ENCODE measurements at places on chromosomes 7 and 10. TPM values are rescaled to one million over a fixed set of nuclear protein-coding genes. Genes with fewer than 3 reads are reported as not detected.

Gene VSIR
- 23.1 TPM for total RNA-seq

Gene NIPSNAP2
- total RNA-seq = 84.0 TPM

Gene SLC16A9
- 15.7 TPM for total RNA-seq

Gene PIK3CG
- 0.87 TPM for total RNA-seq

Gene KLF14
- not detected for total RNA-seq

- H3K4me1 ChIP-seq = no peaks in the 10 kb centered on the region
- no peak overlapping the region for H3K4me3 ChIP-seq
- H3K27ac ChIP-seq = no peak overlapping the region
- no peak for DNase-seq
- no peaks in the 10 kb centered on the region for H3K27me3 ChIP-seq
Measured at GRCh38 chr7:93884541-93884940, 6.0 kb downstream of the TFPI2 start.

DNA sequence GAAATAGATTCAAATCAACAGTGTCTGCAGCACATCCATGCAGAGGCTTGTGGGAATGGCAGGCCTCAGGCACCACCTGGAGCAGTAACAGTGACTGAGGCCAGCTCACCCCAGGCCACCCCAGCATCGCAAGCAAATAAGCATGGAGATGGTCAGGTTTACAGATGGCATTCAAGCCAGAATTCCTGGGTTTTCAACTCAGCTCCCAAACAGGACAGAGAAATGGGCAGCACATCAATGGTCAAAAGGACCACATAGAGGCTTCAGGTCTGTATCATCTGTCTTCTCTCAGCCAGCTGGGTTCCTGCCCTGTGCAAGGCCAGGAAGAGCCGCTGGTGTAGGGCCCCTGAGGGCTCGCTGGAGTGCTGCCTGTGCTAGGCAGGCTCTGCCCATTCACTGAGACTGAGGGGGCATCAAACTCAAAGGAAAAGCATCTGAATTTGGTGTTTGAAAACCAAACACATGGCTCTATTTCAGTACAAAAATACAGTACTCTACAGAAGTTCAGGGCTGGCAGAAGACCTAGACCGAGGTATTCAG, 112.5 kb downstream of the KMT2E start:
- H3K27ac ChIP-seq = no peak overlapping the region
- H3K4me3 ChIP-seq = no peak overlapping the region
- no peaks in the 10 kb centered on the region for H3K4me1 ChIP-seq
- no peaks in the 10 kb centered on the region for H3K27me3 ChIP-seq
- peaks cover 9% of the 10 kb centered on the region for H3K36me3 ChIP-seq

DNA sequence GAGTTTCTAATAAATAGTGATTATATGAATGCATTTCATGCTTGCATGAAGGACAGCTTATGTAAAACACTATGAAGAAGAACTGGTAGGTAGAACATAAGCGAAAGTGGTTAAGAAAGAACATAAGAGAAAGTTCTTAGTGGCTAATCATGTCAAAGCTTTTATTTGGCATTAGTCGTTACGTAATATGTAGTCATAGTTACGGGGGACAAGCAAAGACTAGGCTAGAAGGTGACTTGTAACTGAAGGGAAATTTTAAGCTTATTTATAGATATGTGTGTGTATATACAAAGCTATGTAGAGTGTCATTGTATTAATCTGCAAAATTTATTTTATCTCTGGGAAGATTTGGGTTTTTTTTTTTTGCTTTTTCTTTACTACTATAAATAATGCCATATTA, 36.9 kb downstream of the CAPZA2 start:
- H3K4me1 ChIP-seq = no peaks in the 10 kb centered on the region
- H3K4me3 ChIP-seq = no peak overlapping the region
- no peaks in the 10 kb centered on the region for H3K36me3 ChIP-seq
- H3K27ac ChIP-seq = no peak overlapping the region

DNA sequence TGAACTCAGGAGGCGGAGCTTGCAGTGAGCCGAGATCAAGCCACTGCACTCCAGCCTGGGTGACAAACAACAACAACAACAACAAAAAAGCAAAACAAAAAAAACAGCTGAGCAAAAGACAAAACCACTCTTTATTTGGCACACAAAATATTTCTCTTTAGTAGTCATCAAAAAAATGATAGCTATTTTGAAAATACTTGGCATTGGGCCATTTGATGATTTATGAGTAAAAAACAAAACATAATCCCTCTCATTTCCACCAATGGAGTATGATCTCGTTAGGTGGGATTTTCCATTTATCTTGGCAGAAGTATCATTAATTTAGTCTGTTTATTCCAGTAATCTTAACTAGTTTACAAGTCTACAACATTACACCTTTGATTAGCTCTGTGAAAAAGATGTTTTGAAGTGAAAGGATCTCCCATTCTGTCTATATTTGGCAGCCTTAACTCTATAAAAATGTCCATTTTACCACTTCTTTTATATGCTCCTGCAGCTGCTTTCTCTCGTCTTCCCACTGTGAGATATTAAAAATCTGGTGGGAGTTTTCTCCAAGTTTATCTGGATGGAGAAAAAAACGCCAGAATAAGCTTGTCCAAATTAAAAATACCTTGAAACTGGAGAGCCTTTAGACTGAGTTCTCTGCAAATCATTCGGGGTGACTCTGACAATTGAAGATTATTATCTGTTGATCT, 58.8 kb upstream of the AGMO start:
- H3K4me3 ChIP-seq = no peak overlapping the region
- no peaks in the 10 kb centered on the region for H3K36me3 ChIP-seq
- no peaks in the 10 kb centered on the region for H3K4me1 ChIP-seq
- DNase-seq = no peak
- no peak overlapping the region for H3K27ac ChIP-seq

- H3K27ac ChIP-seq = no peak overlapping the region
- no peaks in the 10 kb centered on the region for H3K4me1 ChIP-seq
- H3K4me3 ChIP-seq = no peak overlapping the region
- no peaks in the 10 kb centered on the region for H3K36me3 ChIP-seq
- DNase-seq = no peak
Measured at GRCh38 chr10:51667678-51668335, 31.6 kb downstream of the CSTF2T start.

DNA sequence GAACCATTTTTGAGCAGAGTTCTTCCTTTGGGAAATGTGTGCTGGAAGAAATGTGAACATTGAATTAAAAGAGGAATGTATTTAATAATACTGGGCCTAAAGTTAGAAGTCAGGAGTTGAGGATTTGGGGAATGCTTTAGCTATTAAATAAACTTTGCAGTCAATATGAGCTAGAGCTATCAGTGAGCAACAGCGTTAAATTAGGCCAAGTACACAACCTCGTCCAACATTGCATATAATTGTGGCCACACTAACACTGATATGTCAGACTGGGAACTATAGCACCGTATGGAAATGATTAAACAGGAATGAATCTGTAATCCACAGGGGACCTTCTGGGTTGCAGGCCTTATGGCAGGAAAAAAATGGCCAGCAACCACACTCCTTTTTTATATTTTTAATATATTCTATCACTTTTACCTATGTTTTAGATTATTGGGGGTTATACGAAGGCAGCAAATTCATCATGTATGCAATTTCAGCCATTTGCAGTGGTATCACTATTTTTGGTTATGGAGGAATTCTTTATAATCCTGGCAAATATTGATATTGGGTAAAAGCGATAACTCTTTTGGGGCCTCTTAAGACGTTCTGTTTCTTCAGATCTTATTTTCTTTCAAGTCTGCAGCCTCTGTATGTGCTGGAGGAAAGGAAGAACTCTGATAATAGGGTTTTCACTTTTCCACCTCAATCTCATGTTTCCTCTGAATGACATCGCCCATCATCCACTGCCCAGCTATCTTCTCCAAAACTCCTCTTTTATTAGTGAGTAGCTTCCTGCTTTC, 236.3 kb upstream of the PLXDC2 start:
- DNase-seq = no peak
- no peaks in the 10 kb centered on the region for H3K4me1 ChIP-seq
- H3K36me3 ChIP-seq = no peaks in the 10 kb centered on the region
- H3K27me3 ChIP-seq = no peaks in the 10 kb centered on the region

- H3K36me3 ChIP-seq = no peaks in the 10 kb centered on the region
- no peaks in the 10 kb centered on the region for H3K4me1 ChIP-seq
- H3K27me3 ChIP-seq = no peaks in the 10 kb centered on the region
- H3K27ac ChIP-seq = no peak overlapping the region
Measured at GRCh38 chr10:91088300-91089140, 131.9 kb upstream of the PCGF5 start.

- no peaks in the 10 kb centered on the region for H3K36me3 ChIP-seq
- DNase-seq = no peak
- no peak overlapping the region for H3K27ac ChIP-seq
- no peaks in the 10 kb centered on the region for H3K4me1 ChIP-seq
Measured at GRCh38 chr7:32462977-32463376, 27.2 kb downstream of the LSM5 start.

DNA sequence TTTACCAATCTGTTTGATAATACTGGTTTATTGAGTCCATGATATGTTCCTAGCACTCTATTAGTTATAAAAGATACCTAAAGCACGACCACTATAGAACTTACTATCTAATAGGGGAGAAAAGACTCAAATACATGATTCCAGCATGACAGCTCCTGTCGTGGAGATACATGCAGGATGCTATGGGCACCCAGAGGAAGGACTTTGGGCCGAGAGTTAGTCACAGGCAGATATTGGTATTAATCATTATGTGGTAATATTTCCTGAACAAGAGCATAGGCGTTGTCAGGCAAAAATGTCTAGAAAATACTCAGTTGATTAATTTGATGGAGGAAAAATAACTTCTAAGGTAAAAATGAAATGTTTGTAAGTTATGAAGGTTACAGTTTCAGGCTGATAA, 31.8 kb downstream of the CNNM2 start:
- H3K36me3 ChIP-seq = no peaks in the 10 kb centered on the region
- H3K27ac ChIP-seq = no peak overlapping the region
- H3K4me3 ChIP-seq = no peak overlapping the region

DNA sequence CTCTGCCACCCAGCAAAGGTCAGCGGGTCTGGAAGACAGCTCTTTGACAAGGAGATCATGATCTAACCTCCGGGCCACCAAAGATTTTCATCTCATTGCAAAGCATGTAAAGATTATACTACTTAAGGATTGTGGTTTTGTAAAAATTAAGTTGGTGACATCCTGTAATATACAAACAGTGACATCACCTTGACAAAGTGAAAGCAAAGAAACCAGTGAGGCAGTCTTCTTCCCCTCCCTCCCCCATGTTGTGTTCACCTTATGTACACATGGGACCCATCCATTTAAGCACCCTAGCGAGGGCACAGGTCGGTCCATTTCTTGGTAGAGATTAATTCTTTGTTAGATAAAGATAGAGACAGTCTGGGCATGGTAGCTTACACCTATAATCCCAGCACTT, 3.9 kb downstream of the MDH2 start:
- no peak overlapping the region for H3K4me3 ChIP-seq
- no peak for DNase-seq
- peaks cover 8% of the 10 kb centered on the region for H3K4me1 ChIP-seq
- no peaks in the 10 kb centered on the region for H3K36me3 ChIP-seq
- H3K27me3 ChIP-seq = no peaks in the 10 kb centered on the region

DNA sequence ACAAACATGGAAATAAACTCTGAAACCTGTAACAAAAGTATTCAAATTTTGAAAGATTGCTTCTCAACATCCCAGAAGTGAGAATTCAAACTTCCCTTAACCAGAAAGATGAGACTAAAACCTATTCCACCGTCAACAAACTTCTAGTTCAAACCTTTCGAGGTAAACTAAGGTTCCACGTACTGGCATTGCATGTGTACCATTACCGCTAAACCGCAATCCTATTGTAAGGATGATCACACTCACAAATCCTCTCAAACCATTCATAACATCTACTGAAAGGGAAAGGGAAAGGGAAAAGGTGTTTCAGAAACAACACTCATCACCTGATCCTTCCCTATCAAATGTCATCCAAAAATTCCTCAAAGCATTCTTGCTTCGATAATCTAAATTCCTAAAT, 3.1 kb downstream of the SMURF1 start:
- peaks cover 3% of the 10 kb centered on the region for H3K4me1 ChIP-seq
- no peak overlapping the region for H3K4me3 ChIP-seq
- no peak for DNase-seq
- H3K27ac ChIP-seq = peak overlapping the region; percentile 96
- H3K27me3 ChIP-seq = no peaks in the 10 kb centered on the region

- H3K27me3 ChIP-seq = no peaks in the 10 kb centered on the region
- DNase-seq = no peak
- no peak overlapping the region for H3K4me3 ChIP-seq
- no peak overlapping the region for H3K27ac ChIP-seq
- H3K4me1 ChIP-seq = no peaks in the 10 kb centered on the region
Measured at GRCh38 chr7:124035706-124036105, 2.8 kb upstream of the TMEM229A start.

GRCh38 chr10:15585303-15585715, 134.4 kb downstream of the ITGA8 start:
- H3K27me3 ChIP-seq = no peaks in the 10 kb centered on the region
- H3K27ac ChIP-seq = no peak overlapping the region
- H3K36me3 ChIP-seq = no peaks in the 10 kb centered on the region
- H3K4me1 ChIP-seq = no peaks in the 10 kb centered on the region
- DNase-seq = peak; percentile 39

DNA sequence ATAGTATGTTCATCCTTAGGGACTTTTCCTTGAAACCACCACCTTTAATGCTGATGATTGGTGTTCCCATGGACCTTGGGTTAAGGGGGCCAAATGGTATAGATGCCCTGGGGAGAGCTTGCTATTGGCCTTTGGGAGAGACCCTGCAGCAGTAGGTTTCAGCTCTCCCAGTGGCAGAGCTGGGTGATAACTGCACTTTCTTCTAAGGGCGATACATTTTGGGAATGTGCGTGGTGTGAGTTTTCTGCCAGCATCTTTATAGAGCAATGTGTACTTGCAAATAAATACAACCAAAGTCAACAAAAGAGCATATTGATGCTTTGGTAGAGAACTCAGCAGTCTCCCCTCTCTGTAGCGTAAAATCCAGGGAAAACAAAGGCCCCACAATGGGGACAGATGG, 404.1 kb downstream of the PAXIP1 start:
- no peaks in the 10 kb centered on the region for H3K27me3 ChIP-seq
- no peak overlapping the region for H3K27ac ChIP-seq
- no peaks in the 10 kb centered on the region for H3K36me3 ChIP-seq
- no peak overlapping the region for H3K4me3 ChIP-seq

DNA sequence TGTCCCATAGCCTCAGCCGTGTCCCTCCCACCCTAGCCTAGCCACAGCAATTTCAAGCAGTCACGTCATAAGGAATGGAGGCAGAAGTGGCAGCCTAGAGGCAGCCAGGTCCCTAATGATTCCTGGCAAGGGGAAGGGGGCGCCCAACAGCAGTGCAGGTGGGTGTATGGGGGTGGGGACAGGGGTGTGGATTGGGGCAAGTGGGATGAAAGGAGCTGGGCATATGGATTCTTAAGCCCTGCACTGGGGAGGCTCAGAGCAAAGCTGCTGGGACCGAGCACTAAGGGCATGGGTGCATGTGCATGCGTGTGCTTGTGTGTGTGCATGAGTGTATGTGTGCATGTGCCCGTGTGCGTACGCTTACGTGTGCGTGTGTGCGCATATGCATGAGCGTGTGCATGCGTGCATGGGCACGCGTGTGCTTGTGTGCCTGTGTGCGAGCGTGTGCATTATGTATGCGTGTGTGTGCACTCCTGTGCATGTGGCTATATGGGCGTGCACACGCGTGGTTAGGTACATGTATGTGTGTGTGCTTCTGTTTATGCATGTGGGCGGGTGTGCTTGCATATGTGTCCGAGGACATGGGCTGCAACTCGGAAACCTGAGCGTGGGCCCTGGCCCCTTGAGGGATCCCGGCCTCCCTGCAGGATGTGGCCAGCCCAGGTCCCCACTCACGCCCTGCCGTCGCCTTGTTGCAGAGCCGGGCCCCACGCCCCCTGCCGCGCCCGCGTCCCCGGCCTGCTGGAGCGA, 34.1 kb downstream of the SH2B2 start:
- H3K36me3 ChIP-seq = no peaks in the 10 kb centered on the region
- H3K27me3 ChIP-seq = no peaks in the 10 kb centered on the region
- no peak for DNase-seq
- no peak overlapping the region for H3K27ac ChIP-seq
- H3K4me3 ChIP-seq = no peak overlapping the region
